ENCODE measurements at places on chromosomes 12 and 14.

- DNase-seq, result no peak
Measured at GRCh38 chr12:51381226-51382079, 9.8 kb downstream of the GALNT6 start.

DNA sequence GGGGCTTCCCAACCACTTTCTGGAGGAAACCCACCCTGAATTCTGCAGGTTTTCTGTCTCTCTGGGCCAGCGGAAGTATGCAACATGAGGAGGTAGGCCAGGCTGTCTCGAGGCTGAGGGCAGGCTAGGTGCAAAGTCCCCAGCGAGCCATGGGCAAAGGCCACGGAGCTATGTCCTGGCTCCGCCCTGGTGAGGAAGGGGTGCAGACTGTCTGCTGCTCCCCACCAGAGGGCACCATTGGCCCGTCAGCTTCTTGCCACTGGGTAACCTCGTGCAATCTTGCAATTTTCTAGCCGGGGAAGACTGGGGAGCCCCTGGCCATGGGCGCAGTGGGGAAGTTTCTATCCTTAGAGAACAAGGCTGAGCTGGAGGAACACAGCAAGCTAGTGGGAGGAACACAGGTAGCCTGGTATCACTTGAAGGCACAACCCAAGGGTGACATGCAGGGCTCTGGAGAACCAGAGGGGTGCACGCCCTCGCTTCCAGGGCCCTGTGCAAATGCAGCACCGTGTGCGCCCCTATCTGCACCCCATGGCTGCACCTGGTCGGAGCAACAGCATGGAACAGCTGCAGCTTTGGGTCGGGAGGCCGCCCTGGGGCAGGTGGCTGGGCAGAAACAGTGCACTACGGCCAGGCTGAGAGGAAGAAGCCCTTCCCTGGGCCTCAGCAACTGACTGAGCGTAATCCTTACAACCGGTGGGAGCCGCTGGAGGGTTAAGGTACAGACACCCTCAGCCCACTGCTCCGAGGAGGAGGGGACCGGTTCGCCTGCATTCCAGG lies 27.6 kb upstream of the RPLP0 start:
- peak; percentile 86 for DNase-seq

DNA sequence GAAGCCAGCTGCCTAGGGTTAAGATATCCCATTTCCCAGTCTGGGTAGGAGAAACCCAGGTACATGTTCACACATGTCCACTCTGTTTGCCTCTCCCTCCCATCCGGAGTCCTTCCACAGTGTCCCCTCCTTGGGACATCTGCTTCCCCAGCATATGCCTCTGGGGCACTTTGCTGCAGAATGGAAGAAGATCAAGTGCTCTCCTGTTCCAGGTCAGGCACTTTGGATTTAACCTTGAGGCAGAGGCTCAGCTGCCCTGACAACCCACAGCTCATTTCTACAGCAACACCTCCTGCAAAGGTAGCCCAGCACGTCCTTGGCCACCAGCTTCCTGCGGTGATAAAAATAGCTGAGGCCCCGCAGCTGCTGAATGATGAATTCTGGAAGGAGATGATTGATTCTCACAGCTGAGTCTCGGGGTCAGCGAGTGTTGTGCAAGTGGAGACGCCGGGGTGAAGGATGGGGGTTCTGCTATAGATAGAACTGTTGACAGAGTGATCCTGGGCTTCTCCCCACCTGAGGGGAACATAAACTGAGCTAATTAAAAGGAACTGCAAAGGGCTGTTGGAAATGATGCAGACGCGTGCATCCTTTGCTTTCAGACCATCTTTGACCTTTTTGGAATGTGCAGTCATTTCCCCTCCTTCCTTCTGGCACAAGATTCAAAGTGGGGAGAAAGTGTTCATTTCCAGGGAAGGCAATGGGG lies 145.0 kb downstream of the SLC38A6 start:
- DNase-seq, result no peak

DNA sequence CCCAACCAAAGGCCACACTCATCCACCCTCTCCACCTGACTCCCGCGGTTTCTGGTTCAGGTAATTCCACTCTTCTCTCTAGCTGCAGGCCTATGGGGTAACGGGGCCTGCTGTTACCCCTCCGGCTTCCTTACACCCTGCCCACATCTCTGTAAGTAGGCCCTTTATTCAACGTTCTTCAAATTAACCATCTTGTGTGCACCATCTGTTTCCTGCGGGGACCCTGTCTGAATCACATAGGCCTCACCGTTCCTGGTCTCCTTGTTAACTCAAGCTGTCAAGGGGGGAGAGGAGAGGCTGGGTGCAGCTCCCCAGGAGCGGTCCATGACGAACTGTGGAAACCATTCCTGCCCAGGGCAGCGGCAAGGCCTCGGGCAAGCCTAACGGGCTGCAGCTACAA lies 9.3 kb upstream of the DLK1 start:
- no peak for DNase-seq

- no peak for DNase-seq
Measured at GRCh38 chr14:69317102-69317755, 57.3 kb downstream of the GALNT16 start.

DNA sequence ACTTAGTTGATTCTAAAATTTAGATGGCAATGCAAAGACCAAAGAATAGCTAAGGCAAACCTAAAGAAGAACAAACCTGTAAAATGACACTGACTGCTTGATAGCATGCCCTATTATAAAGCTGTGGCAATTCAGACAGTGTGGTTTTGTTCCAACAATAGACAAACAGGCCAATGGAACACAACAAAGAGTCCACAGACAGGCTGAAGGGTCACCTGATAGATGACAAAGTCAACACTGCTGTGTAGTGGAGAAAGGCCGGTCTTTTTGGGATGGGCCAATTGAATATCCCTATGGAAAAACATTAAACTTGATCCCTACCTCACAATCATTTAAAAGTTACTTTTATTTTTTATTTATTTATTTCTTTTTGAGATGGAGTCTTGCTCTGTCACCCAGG lies 33.8 kb upstream of the SLC25A3 start:
- DNase-seq, result peak; percentile 10

DNA sequence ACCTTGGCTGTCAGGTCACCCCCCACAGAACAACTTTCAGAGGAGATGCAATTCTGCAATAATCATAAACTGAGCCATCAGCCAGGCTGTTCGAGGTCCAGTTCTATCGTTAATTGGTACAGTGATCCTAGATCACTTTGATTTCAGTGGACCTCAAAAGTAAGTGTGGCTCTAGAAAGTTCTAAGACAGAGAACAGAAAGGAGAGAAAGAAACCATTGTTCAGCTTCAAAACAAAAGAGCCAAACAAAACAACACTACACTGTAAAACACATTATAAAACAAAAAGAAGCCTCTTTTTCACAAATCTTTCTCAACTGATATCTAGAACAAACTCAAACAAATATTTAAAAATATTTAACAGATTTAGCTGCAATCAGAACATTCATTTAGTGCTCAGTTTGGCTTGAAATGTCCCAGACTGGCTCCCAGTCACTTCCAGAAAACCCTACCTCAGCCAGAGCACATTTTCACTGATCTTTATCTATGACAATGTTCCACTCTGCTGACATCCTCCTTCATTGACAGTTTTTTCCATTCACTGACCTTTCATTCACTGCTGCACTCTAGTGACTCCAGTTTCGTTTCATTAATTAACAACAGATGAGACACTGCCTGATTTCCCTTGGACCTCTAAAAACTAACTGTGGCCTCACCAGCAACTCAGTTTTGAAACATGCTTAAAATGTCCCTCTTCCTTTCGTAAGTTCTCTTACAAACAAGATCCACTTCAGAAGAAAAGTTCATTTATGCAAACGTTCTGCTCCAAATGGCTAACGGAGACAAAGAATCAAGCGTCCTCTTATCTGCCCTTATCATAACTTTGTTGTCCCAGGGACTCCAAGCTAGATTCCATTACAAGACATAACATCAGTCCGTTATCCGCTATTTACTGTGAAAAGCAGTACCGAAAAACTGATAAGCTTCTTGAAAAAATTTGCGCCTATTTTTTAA lies 56.8 kb downstream of the DUSP16 start:
- DNase-seq, result no peak

DNA sequence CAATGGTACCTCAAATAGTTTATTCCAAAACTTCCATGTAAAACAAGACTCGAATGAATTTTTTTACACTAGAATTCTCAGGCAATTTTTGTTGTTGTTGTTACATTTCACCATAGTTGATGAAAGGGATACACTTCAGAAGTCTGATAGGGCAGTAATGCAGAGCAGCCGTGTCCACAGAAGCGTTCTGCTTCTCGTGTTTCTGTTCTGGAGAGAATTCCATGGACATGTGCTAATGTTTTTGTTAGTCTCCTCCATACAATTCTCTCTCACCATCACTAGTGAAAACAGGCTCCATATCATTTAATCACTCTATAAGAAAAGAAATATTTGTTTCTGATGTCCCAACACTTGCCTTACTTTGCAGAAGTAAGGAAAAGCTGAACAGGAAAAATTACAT lies 606.1 kb downstream of the SLC16A7 start:
- DNase-seq, result no peak

GRCh38 chr12:114408886-114409851 lies 3.2 kb upstream of the TBX5 start:
- DNase-seq, result no peak

DNA sequence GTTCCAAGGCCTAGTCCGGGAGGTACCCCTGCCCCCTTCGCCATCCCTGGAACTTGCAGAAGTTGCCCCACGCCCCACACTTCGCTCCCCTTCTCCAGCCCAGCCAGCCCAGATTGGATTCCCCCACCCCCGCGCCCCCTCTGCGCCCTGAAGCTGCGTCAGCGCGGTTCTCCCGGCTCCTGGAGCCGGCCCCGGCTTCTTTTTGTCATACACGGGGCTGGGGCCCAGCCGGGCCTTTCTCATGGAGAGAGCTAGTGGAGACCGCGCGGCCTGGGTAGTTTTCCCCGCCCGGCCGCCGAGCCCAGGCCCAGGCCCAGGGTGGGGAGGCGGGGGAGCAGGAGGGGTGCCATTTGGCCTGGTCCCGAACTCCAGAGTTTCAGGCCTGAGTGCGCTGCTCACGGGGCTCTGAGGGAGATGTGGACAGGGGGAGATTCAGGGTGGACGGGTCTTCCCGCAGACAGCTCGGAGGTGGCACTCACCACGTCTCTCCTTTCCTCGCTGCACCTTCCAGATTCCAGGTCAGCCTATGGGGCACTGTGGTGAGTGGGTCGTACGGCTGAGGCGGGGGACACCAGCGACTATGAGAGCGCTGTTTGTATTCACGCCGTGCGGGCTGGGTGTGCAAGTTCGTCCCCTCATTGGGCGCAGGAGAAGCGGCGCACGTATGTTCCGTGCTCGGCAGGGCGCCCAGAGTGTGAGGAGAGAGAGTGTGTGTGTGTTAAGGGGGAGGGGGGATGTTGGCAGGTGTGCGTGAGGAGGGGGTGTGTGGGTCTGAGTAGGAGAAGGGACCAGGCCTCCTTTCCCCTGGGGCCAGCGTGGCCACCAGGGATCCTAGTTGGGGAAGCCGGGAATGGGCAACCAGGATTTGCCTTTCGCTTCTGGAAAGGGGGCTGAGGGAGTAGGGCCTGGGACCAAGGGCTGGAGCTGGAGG lies 785 bp upstream of the LHX5 start:
- no peak for DNase-seq

- DNase-seq, result no peak
Measured at GRCh38 chr12:104342635-104343249, 39.2 kb downstream of the EID3 start.

DNA sequence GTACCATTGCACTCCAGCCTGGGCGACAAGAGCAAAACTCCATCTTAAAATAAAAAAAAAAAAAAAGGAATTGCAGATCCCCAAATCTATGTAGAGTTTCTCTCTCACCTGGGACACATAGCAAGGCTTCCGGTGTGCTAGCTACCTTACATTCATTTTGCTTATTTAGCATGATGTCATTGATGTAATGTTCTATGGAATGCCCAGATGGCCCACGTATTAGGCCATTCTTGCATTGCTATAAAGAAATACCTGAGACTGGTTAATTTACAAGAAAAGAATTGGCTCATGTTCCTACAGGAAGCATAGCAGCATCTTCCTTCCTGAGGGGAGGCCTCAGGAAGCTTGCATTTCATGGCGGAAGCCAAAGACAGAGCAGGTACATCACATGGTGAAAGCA lies 36.9 kb upstream of the A2ML1 start:
- DNase-seq, result no peak

DNA sequence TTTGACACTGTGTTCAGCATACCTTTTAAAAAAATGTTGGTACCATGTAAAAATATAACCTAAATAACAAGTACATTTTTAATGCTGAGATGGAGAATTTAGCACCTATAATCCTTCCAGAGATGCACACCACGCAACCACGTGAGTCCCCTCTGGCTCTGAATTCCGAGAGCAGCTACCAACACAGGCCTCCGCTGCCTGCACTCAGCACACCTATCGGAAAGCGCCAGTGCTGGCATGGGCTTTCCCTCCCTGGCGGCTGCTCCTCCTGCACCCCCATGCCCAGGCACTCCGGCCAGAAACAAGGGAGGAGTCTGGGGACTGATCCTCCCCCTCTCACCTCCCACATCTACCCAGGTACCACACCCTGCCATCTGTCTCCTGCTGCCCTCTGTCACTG lies 47.0 kb downstream of the ITPK1 start:
- DNase-seq, result no peak

GRCh38 chr12:49703647-49704137 lies 3.5 kb downstream of the FMNL3 start:
- no peak for DNase-seq

DNA sequence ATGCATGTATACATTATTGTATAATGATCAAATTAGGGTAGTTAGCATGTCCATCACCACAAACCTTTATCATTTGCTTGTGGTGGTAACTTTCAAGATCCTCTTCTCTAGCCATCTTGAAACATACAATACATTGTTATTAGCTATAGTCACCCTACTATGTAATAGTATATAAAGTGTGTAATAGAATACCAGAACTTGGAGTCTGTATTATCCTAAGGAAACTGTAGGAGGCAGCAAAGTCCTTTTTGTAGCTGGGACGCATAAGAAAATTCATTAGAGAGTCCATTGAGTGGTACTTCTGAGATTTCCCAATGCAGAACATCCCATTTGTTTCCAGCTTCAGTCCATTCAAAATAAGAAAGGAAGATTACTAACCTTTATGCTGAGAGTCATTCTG lies 325.9 kb upstream of the LRFN5 start:
- no peak for DNase-seq

GRCh38 chr12:41795051-41795600 lies 349.5 kb downstream of the GXYLT1 start:
- no peak for DNase-seq

DNA sequence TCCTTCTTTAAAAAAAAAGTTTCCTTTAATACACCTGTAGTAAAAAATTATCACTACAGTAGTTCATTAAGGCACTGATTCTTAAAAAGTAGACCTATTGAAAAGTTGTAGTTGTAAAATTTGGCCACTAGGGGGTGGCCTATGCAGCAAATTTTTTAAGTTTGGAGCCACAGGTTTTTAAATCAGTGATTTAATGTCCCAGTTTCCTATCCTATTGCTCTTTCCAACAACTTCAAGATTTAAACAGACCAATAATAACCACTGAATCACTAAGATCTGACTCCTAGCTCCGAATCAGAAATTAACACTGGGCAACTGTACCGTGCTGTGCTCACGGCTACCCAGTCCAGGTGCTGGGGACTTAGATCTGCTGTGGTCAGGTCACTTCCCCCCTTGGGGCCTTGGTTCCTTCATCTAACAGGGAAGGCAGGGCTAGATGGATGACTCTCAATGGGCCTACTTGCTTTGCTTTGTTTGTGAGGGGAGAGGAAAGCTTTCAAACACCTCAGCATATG lies 279.3 kb downstream of the MED13L start:
- peak; percentile 2 for DNase-seq

GRCh38 chr12:43762596-43762995 lies 3.8 kb downstream of the IRAK4 start:
- DNase-seq, result no peak

- DNase-seq, result peak; percentile 20
Measured at GRCh38 chr12:90013409-90013808, 304.8 kb upstream of the ATP2B1 start.

- DNase-seq, result no peak
Measured at GRCh38 chr14:56752428-56752827, 57.9 kb downstream of the OTX2 start.
